A172 (cell line): ENCODE measurements at places on chromosomes 7 and 10. TPM values are rescaled to one million over a fixed set of nuclear protein-coding genes. Genes with fewer than 3 reads are reported as not detected.

DNA sequence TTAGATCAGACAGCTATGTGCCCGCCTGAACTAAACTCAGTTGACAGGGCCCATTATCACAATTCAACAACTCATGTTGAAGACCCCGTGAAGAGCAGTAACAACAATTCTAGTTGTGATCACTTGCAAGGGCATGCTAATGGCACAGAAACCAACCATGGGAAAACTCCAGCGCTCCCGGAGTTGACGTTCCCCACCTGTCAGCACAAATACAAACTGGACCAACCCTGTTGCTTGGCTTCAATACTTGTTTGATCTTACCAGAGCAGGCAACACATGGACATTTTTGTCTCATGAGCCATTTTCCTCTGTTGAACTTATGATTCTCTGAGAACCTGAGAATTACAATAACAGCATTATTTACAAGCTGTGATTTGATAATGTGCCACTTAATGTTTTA is 119.0 kb upstream of the LANCL2 start:
- peak; percentile 37 for DNase-seq

DNA sequence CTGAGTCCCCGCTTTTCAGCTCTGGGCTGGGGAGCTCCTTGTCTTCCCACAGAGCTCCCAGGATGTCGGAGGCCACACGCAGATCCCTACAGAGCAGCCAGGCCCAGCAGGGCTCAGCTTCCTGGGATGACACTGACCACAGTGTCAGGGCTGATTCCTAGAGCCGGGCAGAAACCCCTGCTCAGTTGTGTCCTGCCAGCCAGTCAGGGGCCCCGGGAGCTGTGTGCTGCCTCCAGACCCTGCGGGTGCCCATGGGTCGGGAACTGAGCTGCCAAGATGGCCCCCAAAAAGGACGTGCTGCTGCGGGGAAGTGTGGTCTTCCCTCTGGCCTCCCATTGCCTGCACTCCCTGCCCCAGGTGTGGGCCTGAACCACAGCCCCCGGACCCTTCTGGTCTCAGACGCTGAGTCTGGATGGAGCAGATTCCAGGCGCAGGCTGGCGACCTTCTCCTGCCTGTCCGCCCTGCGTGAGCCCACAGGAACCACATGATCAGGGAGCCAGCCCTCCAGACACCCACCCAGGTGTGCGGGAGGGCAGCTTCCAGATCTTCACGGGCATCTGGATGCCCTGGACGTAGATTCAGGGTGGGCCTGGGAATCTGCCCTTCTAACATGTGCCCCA is 217.4 kb downstream of the MAD1L1 start:
- no peak for DNase-seq

Gene CAMK2B
- 1.9 and 3.1 TPM in 2 replicates for total RNA-seq

- DNase-seq: no peak
Measured at GRCh38 chr10:24318517-24318916, 109.6 kb downstream of the KIAA1217 start.

DNA sequence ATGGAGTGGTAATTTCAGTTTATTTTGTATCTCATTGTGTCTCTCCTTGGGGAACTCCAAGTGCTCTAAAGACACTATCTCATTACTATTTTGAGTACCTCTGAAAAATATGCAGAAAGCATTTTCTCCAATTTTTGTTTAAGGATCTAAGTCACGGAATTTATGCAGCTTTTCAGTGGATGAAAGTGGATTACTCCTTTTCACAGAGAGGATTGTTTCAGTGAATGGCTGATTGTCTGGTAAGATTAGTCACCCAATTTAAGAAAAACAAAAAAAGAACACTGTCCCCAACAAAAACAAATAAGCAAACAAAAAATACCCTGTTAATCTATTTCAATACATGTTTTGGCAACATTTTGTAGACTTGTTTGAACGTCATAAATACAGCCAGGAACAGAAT is 338.3 kb upstream of the TEX47 start:
- no peak for DNase-seq

- DNase-seq: no peak
Measured at GRCh38 chr7:139829025-139829774, at the start of gene TBXAS1. TBXAS1 (plus strand) TSS chr7:139829264; CDS start chr7:139829391, 127 bp downstream.

DNA sequence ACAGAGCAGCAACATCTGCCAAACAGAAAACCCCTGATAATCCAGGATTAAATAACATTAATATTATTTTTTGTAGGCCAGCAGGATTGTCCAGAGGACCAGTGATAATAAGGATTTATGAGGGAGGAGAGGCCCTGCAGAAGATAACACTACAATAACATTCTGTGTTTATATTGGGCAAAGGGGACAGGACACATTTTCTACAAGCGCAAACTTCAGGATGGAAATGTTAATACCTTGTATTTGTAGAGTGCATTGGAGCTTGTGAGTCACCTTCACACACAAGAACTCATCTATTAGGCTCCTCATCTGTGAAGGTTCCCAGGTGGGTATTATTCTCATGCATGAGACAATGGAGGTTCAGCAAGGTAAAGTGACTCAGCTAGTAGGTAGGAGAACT is 51.0 kb downstream of the BAMBI start:
- DNase-seq: no peak

- no peak for DNase-seq
Measured at GRCh38 chr7:89988074-89988473, 166.2 kb upstream of the STEAP1 start.

- DNase-seq: peak; percentile 31
Measured at GRCh38 chr10:35271086-35271858, 65.0 kb upstream of the CCNY start.

Gene JCAD
- 3.2 and 4.2 TPM in 2 replicates for total RNA-seq

Gene OR13A1
- total RNA-seq: not detected in 2 replicates

GRCh38 chr10:108039821-108040584 is 875.5 kb upstream of the SORCS1 start:
- DNase-seq: no peak

GRCh38 chr10:117796130-117796745 is 250.5 kb downstream of the RAB11FIP2 start:
- no peak for DNase-seq

DNA sequence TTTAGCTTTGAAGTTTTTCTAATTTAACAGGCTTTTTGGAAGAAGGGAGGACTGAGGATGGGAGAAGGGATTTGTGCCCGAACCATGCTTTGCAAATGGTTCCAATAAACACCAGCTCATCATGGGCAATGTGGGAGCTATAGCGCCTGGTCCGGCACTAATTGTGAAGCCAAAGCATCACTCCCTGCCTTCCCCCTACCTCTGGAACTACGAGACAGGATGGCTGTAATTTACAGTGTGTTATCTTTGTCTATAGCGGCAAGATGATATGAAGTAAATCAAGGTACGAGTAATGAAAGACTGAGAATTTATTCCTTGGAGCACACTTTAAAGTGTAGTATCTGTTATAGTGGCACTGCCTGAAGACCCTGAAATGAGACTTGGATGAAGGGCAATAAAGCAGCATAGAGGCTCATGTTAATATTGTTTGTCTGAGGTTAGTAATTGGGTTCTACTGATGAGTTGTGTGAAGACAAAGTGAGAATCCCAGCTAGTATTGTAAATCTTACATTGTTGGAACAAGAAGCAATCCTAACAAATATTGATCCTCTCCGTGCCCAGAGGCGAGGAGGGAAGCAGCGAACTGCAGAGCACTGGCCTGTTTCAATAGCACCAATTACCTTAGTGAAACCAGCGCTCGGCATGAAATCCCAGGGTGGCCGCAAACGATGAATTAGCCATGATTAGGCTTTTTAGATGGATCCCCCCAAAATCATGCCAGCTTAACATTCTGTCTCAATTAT is 507.1 kb downstream of the LRMDA start:
- DNase-seq: no peak

Gene IDI2
- not detected in 2 replicates for total RNA-seq

GRCh38 chr7:77903597-77903996 is 105.0 kb downstream of the PHTF2 start:
- peak; percentile 16 for DNase-seq

DNA sequence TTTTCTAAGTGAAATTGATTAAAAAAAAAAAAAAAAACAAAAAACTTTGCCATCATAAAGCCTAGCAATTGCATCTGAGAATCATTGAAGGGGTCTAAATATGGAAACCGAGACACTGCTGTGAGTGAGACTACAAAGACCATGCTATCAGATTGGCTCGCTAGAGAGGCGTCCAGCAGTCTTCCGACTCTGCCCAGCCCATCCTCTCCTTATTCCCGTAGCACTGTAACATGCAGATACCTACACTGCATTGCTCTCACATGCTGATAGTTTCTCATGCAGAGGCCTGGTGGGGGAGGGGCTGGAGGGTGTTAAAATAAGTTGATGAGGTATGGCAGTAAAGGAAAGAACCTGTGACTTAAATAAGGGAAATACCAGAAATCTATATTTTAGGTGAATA is 130.7 kb downstream of the NRF1 start:
- no peak for DNase-seq

DNA sequence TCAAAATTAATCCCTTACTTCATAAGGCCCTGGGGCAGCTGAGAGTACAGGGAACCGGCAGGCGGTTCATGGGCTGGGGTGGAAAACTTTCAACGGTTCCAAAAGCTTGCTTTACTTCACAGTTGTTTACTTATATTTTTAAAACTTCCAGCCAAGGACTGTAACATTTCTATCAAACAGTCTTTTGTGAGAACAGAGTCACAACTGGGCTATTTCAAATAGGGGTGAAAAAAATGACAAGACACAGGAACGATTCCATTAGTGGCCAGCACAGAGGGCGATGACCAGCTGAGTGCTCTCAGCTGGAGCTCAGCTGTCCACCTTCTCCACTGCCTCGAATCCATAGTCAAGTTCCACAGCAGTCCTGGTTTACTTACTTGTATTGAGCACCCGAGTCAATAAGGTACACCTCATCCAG is 48.2 kb downstream of the XPNPEP1 start:
- no peak for DNase-seq

DNA sequence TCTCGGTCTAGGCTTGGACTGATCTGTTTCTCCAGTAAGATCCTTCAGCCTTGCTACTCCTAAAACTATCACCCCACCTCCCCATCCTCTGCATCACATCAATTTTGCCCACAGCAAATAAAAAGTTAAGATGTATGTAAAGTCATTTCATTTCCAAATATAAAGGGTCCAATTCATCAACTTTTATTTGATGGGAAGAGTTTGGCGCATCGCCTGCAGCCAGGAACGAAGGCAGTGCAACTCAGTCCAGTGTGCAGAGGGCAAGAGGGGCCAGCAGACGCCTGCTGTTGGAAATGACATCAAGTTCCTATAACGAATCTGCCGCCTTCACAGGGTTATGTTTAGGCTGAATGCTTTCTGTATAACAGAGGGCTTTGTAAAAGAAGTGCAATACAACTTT is 97.0 kb downstream of the SVIL start:
- no peak for DNase-seq

- no peak for DNase-seq
Measured at GRCh38 chr7:134587750-134588149, 38.8 kb downstream of the AKR1B15 start.

DNA sequence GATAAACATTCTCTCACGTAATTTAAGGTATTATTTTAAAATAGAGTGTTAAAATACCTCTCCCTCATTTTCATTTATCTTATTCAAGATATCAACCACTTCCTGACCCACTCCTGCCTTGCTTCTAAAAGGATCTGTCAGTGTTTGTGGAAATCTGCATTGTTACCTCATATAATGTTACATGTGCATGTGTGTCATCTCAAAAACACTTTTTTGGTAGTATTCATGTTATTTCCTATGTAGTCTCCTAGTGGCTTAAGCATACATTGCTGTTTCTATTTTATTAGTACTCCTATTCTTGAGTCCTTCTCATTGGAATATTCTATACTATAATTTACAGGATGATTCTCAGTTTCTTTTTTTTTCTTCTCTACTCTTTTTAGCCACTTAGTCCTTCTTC is 1360.7 kb upstream of the CELF2 start:
- DNase-seq: no peak

Gene CRTAC1
- total RNA-seq: not detected in 2 replicates

GRCh38 chr7:114629762-114630161 is 215.1 kb downstream of the FOXP2 start:
- DNase-seq: no peak

GRCh38 chr10:112767156-112767555 is 182.9 kb upstream of the TCF7L2 start:
- no peak for DNase-seq

Gene MTERF1
- total RNA-seq: 9.8 and 15.1 TPM in 2 replicates

Gene GJD4
- total RNA-seq: not detected in 2 replicates

Gene CTAGE15
- total RNA-seq: 0.36 TPM in 1 of 2 replicates, not detected in the other

DNA sequence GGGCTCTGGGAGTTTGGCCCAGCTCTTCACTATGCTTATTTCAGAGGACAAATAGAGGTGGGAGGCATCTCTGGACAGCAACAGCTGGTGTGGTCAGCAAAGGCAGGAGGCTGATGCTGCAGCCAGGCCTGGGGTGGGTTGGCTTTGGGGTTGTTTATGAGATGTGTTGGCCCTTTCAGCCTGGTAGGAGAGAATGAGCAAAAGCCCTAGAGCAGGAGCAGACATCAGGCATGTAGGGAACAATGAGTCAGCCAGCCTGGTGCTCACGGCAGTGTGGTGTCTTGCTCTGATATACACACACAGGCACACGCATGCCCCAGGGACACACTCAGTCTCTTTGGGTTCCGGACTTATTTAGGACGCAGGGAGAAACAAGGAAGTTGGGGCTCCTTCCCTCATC is 157.1 kb downstream of the PRKCQ start:
- no peak for DNase-seq

Gene EMX2
- 0.05 and 0.81 TPM in 2 replicates for total RNA-seq

Gene NAT16
- 0.93 TPM in 1 of 2 replicates, not detected in the other for total RNA-seq

GRCh38 chr10:89428877-89429276 is 14.5 kb downstream of the IFIT5 start:
- no peak for DNase-seq

GRCh38 chr7:130334274-130334673 is 10.3 kb upstream of the CPA5 start:
- DNase-seq: no peak

Gene TBC1D12
- total RNA-seq: 11.4 and 17.4 TPM in 2 replicates

- no peak for DNase-seq
Measured at GRCh38 chr10:50627896-50628295, 4.1 kb upstream of the SGMS1 start.

DNA sequence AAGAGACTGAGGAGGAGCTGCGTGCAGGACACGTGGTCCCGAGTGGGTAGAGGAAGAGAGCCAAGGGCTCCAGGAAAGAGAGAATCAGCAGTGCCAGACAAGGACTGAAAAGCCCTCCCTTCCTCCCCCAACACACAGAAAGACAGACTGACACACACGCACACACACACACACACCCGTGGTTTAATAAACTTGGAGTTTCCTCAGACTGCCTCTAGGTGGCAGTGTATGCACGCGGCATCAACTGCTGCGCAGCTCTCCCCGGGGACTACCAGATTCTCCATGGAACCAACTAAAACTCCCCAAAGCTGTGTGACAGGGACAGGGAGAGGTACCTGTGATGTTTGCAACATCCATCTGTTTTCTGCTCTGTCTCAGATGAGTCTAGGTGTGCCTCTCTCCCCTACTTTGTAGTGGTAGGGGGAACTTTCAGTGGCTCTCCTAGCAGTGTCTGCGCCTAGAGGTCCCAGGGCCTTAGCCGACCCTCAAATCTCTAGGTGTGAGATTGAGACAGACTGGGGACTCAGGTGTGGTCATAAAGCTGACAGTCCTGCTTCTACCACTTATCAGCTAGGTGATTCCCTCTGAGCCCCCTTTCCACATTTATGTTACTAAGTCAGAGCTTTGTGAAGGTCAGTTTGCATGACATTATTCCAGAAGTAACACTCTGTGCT is 9.3 kb upstream of the TSPAN14 start:
- DNase-seq: peak; percentile 76
